ENCODE measurements at places on chromosomes 3 and 15.

DNA sequence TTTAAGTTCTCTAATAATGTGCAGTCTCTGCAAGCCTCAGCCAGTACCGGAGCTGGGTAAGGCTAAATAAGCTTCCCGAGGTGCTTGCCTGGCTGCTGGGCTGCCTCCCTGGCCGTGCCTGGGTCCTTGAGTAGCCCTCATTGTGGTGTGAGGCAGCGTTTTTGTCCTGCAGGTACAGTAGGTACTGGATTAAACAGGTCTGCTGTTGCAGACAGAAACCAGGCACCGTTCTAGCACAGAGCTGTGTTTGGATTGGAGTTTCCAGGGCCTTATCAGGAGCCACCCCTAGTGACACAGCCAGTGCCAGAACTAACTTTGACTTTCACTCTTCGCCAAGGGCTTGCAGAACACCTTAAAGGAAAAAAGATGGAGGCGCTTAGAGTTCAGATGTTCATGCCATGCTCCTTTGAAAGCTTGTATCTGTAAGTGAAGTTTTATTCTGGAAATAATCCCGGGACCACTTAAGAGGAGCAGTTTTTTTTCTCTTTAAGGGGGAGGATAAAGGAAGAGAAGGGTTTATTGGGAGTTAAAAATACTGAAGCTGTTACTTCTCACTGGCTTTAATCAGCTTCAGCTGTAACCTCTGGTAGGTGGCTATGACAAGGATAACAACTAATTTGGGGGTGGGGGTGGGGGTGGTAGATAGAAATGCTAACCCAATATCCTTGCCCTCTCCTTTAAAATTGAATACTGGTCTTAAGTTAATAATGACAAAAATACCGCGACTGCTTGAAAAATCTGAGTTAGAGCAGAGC is 126.8 kb downstream of the MITF start:
- DNase-seq: no peak

DNA sequence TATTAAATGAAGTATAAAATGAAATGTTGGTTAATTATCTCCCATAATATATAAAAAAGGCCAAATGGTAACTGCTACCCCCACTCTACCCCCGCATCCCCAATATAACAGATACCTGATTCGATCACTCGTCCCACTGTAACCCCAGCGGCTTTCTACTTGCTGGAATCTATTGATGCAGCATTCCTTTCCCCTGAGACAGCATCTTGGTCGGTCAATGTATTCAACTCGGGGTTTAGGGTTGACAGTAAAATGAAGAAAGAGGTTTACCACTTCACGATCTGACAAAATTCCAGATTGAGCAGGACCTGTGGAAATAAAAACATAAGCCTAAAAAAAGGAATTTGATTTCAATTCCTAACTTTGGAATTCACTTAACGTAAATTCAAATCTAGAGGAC is 18.6 kb upstream of the C15orf40 start:
- no peak for DNase-seq

DNA sequence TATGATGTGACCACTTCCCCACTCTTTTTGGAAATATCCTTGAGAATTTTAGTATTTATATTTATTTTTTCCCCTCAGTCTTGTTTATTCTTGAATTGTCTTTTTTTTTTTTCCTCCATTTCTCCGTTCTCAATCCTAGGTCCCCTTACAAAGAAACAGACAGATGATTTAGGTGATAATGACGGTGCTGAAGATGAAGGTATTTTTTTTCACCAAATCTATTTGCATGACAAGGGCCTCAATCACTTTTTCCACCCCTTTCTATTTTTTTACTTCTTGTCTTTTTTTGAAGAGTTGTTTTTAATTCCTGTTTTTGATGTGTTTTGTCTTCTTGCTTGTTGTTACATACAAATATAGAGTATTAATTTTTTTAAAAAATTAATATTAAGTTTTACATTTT is 402.6 kb downstream of the NLGN1 start:
- no peak for DNase-seq

- DNase-seq: no peak
Observed at GRCh38 chr3:29618395-29619282, 337.8 kb downstream of the RBMS3 start.

- no peak for DNase-seq
Observed at GRCh38 chr15:83653639-83654378, at the start of gene ADAMTSL3. TSS of gene ADAMTSL3 (plus strand) at chr15:83654123. CDS start at chr15:83655762, 1,639 bp downstream.

- no peak for DNase-seq
Observed at GRCh38 chr3:156964577-156964976, 138.4 kb downstream of the LEKR1 start.

DNA sequence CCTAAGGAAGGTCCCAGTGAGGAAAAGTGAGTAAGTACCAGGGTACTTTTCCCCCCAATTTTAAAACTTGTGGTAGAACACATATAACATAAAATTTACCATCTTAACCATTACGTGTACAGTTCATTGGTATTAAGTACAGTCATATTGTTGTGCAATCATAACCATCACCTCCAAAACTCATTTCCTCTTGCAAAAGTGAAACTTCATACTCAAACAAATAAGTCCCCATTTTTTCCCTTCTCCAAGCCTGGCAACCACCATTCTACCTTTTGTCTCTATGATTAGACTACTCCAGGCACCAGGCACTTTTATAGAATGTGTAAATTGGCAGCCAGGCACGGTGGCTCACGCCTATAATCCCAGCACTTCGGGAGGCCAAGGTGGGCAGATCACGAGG is 12.2 kb downstream of the PRC1 start:
- DNase-seq: no peak

Measured in naive B cell (primary cell).